A549 treated with AZD2906 at 1 μM for 4 hours (cell line): ENCODE measurements at places on chromosomes 3 and 15. TPM values are rescaled to one million over a fixed set of nuclear protein-coding genes. Genes with fewer than 3 reads are reported as not detected.

P2RY13 gene
- not detected in 5 replicates for total RNA-seq

CSPG5 gene
- total RNA-seq: 0.80 to 1.1 TPM (median 0.95 TPM) in 5 replicates

RLBP1 gene
- not detected in 5 replicates for total RNA-seq

KCNMB3 gene
- total RNA-seq: 0.97 to 1.6 TPM (median 1.1 TPM) in 5 replicates

ULK4 gene
- total RNA-seq: 4.3 to 11.5 TPM (median 5.3 TPM) in 5 replicates

SHC4 gene
- 0.61 to 1.2 TPM (median 0.77 TPM) in 5 replicates for total RNA-seq
